ENCODE measurements at places on chromosomes 7 and 10. TPM values are rescaled to one million over a fixed set of nuclear protein-coding genes. Genes with fewer than 3 reads are reported as not detected.

The LIPJ gene
- total RNA-seq: not detected

The LAMB1 gene
- total RNA-seq: not detected

The RARRES2 gene
- not detected for total RNA-seq

The LRIT1 gene
- total RNA-seq: not detected

The MALRD1 gene
- total RNA-seq: not detected
